Islet precursor cell (in vitro differentiated cells): ENCODE measurements at places on chromosomes 5 and 9.

DNA sequence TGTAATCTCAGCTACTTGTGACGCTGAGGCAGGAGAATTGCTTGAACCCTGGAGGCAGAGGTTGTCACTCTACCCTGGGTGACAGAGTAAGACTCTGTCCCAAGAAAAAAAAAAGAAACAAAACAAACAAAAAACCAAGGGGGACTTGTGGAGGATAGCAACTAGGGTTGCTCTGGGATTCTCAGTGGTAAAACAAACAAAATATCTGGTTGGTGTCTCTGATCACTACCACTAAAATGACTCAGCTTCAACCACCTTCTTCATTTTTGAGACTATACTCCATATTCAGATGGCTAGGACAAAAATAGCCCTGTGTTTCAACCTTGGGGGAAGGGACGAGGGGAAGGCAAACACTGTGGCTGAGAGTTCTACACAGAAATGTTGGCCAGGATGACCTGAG lies 110.3 kb downstream of the ARRDC3 start:
- DNase-seq = no peak

- DNase-seq = no peak
These were observed 58.6 kb downstream of the PRKACG start for GRCh38 chr9:68955330-68955729.

DNA sequence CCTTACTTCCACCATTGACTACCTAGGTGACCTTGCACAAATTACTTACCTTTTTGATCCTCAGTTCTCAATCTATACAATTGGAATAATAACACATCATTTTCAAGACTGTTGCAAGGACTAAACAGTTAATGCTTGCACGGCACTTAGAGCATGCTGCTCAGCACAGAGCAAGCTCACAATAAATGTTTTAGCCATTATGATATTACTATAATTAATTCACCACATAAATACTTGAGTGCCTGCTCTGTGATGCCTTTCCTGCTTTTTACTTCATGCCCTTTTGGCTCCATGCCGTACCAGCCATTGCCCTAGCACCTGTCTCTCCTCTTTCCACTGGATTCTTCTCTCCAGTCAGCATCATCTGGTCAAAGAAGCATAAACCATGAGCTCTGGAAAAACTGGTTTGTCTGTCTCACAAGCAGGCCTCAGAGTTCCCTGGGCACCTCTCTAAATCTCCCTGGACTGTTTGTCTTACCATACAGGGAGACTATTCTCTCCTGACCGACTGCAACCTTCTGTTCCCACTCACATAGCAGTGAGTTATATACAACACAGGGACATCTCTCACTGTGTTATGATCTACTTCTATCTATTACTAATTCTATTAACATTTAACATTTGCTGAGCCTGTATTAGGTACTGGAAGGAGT lies 260.4 kb upstream of the ADRA1B start:
- DNase-seq = no peak

DNA sequence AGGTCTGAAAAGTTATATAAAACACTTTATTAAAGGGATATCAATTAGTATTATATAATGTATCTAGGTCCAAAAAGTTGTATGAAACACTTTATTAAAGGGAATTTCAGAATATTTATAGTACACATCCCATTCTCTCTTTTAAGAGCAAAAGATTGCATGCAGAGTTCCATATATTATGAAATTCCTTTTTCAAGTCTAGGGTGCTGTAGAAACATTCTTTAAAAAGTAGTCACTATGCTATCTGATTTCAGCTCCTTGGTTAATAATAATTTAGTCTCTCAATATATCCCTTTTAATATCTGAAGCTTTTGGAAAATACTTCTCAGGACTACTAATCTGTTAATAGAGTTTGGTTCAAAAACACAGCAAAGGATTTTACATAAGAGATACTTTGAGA lies 1496.1 kb upstream of the C9orf72 start:
- DNase-seq = no peak

DNA sequence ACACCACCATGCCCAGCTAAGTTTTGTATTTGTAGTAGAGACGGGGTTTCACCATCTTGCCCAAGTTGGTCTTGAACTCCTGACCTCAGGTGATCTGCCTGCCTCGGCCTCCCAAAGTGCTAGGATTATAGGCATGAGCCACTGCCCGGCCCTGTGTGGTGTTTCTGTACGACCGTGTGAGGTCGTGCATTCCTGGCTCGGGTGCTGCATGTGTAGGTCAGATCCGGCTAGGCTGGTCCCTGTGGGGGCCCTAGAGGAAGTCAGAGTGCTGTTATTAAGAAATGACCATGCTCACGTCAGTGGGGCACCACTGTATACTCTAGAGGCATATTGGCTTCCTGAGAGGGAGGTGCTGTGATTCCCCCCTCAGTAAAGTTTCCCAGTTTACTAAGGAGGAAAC lies 13.7 kb downstream of the WNK2 start:
- no peak for DNase-seq

DNA sequence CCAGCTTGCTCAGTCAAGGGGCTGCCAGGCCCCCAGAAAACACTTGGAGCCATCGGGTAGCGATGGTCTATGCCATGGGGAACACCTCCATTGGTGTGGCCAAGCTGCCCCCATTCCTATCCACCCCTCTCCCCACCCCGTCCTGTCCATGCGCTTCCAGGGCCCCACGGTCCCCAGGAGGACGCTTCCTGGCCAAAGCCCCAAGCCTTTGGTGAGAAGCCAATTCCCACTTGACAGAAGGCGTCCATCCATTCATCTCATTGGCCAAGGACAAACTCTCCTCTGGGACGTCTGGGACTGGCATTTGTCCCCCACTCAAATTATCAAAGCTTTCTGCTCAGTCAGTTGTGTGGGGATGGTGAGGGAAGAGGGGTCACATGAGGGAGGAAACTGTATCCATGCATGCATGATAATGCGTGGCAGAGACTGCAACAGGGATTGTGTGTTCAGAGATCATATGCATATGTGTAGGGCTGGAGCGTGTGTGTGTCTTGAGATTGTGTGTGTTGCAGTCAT lies 9.5 kb downstream of the CPLX2 start:
- DNase-seq = no peak

DNA sequence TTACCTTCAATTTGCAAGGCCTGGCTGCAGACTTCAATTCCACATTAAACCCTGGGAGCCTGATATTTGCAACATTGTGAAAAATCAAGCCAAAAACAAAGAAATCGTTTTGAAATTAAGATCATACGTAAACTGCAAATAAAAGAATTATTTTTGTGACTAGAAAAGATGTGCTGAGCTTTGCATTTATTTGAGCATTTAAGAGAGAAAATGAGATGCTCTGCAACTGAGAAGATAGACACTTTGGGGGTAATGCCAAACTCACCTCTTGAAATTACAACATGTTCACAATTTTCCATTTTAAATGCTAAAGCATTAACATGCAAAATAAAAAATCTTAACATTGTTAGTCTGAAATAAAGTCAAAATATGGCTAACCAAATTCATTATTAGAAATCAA lies 46.6 kb downstream of the CSNK1A1 start:
- DNase-seq = no peak

- DNase-seq = peak; percentile 71
These were observed 8.3 kb upstream of the AFF4 start for GRCh38 chr5:132971483-132972435.

- no peak for DNase-seq
These were observed 2.3 kb downstream of the CFAP157 start for GRCh38 chr9:127708952-127709587.

DNA sequence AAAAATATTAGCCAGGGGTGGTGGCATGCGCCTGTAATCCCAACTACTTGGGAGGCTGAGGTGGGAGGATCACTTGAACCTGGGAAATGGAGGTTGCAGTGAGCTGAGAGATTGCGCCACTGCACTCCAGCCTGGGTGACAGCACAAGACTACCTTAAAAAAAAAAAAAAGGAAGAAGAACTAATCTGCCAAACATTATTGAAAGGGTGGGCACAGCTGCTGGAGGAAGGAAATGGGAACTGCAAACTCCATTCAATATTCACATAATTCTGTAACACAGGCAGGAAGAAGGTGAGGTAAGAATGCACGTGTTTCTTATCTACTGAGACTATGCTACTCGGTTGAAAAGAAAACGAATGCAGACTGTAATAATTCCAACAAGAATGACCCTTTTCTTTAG lies 121.1 kb upstream of the GNA14 start:
- no peak for DNase-seq

- no peak for DNase-seq
These were observed 13.0 kb downstream of the HIGD2A start for GRCh38 chr5:176401281-176402205.

DNA sequence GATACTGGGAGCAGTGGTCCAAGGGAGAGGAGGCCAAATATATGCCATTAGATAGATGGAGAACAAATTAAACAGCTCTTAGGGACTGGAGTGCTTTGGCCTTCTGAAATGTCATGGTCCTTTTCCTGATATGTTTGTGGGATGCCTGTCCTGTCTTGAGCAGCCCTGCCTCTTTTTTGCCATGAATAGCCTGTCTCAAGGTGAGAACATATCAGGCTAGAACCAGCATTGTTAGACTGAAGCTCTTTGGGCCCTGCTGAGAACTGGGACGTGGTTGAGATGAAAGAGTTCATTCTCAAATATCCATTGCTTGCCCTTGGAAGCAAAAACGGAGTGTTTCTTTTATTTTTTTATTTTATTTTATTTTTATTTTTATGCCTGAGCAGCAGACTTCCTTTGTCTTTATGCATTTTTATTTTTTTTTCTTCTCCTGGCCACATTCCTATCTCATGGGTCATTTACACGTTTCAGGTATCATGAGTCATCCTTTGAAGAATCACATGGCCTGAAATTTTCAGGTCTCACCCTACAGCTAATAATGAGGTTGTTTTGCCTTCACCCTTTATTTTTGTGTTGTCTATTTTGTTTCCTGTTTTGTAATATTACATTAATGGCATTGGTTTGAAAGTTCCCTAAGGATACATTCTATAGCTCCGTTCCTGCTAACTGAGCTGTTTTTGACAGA lies 371.4 kb downstream of the PSAT1 start:
- DNase-seq = no peak

DNA sequence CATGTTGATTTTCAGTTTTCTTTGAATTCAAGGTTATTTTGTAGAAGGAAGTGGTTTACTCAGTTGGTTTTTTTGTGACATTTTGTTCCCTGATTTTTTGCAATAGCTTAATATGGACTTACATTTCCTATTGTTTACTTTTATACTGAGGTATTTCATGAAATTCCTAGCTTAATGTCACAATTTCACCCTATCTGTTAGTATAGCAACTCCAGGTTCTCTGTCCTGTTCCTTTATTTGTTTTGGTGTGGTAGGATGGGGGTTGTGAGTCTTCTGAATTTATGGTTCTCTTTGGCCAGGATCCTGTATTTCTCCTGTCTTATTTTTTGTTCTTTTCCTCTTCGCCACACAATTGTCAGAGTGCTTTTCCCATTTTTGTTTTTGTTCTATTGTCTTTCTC lies 523.4 kb upstream of the ARRDC3 start:
- DNase-seq = no peak

DNA sequence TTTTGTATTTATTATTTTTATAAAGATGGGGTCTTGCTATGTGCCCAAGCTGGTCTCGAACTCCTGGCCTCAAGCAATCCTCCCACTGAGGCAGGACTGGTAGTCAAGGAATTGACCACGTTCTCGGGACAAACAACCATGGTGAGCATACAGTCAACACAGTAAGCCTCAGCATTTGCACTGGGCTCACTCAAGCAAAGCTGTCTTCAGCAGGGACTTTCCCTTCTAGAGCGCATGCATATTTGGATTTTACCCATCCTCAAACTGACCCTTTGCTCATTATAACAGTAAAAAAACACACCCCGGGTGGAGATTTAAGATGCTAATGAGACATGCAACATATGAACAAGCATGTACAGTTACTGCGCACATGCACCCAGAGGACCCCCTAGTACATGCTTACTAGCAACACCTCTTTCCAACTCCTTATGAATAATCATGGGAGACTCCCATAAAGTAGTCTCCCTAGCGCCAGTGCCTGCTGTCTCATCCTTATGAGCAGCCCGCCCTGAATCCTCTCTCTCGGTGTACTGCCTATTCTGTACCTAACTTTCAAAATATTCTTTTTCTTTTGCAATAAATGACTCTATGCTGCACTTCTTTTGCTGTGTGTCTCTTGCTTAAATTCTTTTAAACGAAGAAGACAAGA lies 41.5 kb downstream of the C5orf22 start:
- no peak for DNase-seq

GRCh38 chr5:95005811-95006210 lies 279.1 kb downstream of the MCTP1 start:
- DNase-seq = no peak

GRCh38 chr5:96742538-96742937 lies 65.2 kb downstream of the ERAP1 start:
- no peak for DNase-seq

- no peak for DNase-seq
These were observed 516.6 kb downstream of the RAB3C start for GRCh38 chr5:59099270-59099994.

- peak; percentile 83 for DNase-seq
These were observed 27.1 kb upstream of the MYORG start for GRCh38 chr9:34403554-34404380.

DNA sequence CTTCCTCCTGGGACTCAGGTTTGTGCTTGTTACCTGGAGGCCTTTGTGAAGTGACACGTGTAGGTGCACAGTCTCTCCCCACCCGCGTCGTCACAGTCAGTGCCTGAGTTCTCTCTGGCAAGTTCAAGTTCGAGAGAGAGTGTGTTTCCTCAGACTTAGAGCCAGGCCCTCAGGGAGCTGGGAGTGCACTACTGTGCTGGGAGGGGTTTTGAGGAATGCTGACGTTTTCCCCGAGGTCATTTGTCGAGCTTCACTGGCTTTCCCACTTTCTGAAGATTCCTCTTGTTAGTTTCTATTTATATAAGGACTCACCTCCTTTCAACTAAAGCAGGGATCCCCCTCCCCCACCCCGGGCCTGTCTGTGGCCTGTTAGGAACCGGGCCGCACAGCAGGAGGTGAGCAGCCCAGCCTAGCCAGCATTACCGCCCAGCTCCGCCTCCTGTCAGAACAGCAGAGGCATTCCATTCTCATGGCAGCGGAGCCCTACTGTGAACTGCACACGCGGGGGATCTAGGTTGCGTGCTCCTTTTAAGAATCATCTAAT lies 209.2 kb downstream of the DIRAS2 start:
- DNase-seq = peak; percentile 94

- peak; percentile 82 for DNase-seq
These were observed at the start of gene ENTPD8 for GRCh38 chr9:137441289-137441934. Gene ENTPD8 (minus strand): TSS chr9:137441357. CDS start chr9:137438285, 3,072 bp downstream.

DNA sequence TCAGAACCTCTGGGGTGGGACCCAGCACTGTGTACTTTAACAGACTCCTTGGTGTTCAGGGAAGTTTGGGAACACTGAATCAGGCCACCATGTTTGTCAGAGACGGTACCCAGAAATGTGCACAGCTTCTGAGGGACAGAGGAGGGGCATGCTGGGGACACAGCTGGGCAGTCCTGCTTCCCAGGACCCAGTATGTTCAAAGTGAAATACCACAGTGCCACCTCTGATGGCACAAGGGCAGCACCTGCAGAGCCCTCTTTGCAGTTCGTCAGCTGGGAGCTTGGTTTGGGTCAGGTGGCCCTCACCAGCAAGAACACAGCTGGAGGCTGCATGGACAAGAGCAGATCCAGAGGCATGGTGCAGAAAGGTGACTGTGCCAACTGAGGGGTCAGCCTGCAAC lies 51.2 kb downstream of the NDST1 start:
- no peak for DNase-seq
